ENCODE measurements at places on chromosomes 6 and 20.

DNA sequence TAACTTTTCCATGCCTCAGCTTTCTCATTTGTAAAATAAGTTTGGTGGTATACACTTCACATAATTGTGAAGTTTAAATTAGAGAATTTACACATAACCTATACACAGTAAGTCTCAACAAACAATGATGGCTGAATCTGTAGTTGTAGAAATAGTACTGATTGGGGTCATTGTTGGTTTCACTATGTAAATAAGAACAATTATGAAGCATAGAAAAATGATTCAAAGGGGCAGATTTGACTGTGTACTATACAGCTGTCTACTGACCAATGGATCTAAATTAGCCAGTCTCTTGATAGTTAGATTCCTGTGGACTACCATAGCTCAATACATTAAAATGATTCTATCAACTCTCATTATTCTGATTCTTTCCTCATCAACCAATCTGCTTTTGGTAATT is 181.1 kb upstream of the STXBP5 start:
- no peak for DNase-seq

DNA sequence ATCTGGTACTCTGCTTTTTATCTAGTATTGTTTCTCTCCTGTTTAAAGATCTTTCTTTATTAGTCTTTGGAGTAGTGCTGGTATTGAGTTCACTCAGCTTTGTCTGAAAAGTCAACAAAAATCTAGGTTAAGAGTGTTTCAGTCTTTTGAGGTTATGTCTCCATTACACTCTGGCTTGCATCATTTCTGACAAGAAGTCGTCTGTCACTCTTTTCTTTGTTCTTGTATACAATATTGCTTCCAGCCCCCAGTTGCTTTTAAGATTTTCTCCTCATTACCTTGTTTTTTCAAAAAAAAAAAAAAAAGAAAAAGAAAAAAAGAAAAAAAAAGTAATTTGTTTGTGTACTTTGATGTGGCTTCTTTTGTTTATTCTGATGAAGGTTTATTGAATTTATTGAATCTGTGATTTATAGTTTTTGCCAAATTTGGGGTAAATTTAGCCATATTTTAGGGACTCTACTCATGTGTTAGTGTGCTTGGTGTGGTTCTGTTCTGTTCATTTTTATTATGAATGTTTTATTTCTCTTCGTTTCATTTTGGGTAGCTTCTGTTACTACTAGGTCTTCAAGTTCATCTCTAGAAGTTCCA is 408.9 kb downstream of the CDKAL1 start:
- no peak for DNase-seq

DNA sequence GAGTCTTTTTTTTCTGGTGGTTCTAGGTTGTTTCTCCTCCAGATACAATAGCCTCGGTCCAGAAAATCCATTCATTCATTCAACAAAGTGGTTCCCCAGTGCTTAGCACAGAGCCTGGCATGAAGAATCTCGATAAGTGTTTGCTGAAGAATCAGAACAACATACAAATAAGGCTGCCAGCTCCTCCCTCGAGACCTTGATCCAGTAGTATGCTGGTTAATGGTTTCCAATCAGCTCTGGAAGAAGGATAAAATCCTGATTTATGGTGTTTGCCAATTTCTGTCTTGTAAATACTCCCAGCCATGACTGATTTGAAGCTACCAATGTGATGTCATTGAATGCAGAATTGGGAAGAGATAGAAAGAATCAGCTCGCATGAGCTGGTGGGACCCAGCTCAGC is 3.3 kb downstream of the HSPA12B start:
- DNase-seq, result no peak

DNA sequence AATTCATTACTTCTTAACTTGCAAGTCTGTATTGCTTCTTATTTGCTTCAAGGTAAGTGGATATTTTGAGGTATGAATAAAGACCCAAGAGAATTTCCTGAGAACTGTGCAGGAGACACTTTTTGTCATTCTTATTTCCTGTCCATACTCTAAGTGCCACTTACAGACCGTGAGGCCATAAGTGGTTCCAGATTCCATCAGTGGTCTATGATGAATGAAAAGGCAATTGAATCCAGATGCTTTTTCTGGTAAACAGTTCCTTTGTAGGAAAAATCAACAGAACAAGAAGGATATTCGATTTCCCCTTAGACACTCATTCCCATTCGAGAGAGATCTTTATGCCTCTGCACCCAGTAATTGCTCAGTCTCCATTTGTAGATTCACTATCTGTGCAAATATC is 58.3 kb upstream of the PDE10A start:
- no peak for DNase-seq

GRCh38 chr6:140252099-140252498 is 877.7 kb upstream of the CITED2 start:
- no peak for DNase-seq

GRCh38 chr6:152423216-152424103 is 213.7 kb downstream of the SYNE1 start:
- no peak for DNase-seq

DNA sequence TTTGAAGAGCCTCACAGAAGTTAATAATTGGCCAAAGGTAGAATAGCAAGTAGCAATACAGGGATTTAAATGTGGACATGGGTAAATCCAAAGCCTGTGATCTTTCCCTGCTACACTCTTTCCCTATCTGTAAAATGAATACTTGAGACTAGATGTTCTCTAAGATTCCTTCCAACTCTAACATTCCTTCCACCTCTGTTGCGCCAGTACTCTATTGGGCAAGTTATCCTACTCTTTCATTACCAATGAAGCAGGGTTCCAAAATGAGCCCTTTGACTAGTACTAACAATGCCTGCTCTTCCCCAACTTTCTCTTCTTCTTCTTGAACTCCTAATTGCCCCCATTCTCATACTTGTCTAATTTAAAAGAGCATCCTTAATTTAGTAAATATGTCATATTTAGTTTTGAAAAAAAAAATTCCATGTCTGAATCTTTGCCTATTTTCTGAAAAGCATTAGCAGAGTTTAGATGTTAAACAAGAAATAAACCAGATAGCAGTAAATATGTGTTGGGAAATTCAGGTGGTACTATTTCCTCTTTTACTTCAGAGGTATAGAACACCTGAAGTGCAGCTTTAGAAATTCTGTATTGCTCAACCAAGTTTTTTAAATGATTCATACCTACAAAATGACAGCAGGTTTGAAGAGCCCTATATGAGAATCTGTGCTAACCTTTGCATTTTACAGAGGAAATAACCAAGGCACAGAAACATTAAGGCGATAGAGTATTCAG is 35.1 kb upstream of the RSPO3 start:
- no peak for DNase-seq

DNA sequence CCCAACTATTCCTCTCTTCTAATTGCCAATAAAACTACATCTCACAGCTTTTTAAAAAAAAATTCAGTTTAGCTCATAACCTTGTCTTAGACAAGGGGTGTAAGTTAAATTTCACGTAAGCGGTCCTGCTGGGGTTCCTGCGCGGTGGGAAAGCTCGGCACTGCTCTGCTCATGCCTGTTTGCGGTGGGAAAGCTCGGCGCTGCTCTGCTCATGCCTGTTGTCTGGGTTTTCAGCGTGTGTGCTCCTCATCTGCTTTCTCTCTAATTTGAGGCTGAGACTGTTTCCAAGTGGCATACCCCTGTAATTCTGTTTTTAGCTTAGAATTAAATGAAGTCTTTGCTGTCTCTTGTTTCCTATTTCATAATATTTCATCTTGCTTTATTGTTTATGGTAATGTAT is 18.6 kb downstream of the ARID1B start:
- DNase-seq, result no peak

GRCh38 chr6:6842291-6842690 is 253.8 kb downstream of the LY86 start:
- DNase-seq, result no peak

- no peak for DNase-seq
Observed at GRCh38 chr20:4601630-4602296, 119.9 kb upstream of the PRND start.

- DNase-seq, result no peak
Observed at GRCh38 chr6:145705561-145705960, 29.8 kb downstream of the EPM2A start.

DNA sequence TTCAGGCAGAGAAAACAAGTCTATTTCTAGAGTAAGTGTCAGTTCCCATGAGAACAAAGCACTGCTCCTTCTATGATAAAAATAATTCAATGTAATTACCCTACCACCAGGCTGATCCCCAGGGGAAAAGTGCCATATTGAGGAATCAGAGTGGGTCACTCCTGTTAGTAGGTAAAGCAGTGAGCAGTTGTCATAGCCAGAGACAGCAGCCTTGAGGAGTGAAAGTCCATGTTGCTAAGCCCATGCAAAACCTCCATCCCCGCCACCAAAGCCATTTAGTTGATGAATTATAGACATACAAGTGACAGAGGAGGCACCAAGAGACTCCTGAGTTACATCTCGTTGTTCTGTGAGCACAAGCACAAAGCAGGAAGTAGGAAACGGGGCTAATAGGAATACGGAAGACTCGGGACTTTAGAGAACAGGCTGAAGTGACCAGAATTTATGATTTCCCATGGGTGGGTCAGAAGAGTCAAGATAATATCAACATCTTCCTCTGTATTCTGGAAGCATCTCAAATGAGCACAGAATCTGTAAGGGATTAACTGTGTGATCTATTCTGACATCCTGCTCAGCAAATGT is 197.9 kb downstream of the MAFB start:
- DNase-seq, result no peak

DNA sequence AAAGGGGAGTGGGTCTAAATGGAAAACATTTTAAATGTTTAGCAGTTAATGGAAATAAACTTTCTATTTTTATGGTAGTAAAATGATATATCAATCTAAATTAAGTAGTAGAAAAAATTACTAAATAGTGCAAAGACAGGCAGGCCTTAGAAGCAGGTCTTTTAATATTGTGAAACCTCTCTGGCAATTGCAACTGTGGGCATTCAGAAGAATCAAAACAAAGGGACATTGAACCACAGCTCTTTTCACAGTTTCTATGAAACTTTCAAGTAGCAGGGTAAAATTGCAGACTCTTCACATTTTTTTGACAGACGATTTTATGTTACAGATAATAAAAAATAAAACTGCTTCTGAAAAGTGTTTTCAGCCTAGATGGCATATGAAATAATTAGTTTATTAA is 533.7 kb downstream of the BCKDHB start:
- DNase-seq, result no peak

GRCh38 chr20:41649489-41649888 is 31.3 kb upstream of the CHD6 start:
- DNase-seq, result no peak

DNA sequence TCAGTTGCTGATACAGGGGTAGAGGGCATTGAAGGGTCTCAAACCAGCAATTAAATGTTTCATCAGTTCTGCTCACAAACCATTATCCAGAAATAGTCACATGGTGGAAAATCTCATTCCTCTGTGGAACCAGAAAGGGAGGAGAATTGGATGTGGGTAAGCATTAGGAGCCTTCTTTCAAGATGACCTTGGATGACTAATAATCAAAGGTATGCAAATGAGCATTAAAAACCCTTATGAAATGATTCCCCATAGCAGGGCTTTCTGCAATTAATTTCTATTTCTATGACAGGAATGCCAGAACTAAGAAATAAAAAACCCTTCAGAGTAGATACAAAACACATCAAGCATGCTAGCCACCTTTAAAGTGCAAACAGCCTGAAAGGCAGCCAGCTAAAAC is 37.4 kb upstream of the HCRTR2 start:
- DNase-seq, result no peak

DNA sequence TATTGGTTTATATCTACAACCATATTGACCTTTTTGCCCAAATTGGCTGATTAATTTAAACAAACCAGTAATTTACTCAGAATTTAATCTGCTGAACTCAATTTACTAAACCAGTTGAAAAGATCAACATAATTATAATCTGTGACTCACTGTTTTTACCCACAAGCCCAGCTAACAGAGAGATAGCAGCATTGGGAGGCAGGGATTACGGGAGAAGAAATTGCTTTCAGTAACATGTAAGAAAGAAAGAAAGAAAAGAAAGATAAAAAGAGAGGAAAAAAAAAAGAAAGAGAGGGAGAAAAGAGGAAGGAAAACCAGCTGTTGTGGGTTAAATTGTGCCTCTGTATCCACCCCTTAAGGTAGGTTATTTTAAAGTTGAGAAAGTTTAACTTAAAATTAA is 13.3 kb upstream of the RHAG start:
- no peak for DNase-seq

GRCh38 chr6:35086282-35086632 is 54.9 kb downstream of the TCP11 start:
- DNase-seq, result no peak

DNA sequence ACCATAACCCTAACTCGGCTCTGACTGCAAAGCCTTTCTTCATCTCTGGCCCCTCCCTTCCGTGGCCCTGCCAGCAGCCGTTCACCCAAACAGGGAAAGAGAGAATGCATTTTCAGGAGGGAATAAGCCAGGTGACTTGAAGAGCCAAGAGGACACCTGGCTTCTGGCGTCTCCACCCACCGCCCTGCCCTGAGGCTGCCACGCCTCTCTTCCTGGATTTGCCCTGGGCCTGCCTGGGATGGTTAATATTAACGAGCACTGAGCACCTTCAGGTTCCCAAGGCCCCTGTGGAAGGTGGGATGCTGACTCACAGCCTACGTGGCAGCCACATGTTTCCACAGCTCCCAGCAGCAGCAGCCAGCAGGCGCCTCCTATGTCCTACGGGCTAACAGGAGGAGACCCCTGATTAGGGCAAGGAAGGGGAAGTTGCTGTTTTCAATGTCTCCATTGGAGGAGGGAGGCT is 138.0 kb upstream of the RREB1 start:
- DNase-seq, result no peak

DNA sequence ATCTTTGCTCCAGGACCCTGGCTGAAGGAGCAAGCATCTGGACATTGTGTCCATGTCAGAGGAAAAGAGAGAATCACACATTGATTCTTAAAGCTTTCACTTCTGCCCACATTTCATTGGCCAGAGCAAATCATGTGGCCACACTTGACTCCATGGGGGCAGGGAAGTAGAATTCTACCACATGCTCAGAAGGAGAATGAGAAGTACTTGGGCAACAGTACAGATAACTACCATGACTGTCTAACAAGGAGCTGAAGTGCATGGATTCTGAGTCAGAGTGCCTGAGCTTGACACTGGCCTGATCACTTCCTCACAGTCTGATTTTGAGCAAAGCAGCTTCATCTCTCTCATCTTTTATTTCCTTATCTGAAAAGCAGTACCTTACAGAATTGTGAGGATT is 38.6 kb downstream of the GHRH start:
- no peak for DNase-seq

DNA sequence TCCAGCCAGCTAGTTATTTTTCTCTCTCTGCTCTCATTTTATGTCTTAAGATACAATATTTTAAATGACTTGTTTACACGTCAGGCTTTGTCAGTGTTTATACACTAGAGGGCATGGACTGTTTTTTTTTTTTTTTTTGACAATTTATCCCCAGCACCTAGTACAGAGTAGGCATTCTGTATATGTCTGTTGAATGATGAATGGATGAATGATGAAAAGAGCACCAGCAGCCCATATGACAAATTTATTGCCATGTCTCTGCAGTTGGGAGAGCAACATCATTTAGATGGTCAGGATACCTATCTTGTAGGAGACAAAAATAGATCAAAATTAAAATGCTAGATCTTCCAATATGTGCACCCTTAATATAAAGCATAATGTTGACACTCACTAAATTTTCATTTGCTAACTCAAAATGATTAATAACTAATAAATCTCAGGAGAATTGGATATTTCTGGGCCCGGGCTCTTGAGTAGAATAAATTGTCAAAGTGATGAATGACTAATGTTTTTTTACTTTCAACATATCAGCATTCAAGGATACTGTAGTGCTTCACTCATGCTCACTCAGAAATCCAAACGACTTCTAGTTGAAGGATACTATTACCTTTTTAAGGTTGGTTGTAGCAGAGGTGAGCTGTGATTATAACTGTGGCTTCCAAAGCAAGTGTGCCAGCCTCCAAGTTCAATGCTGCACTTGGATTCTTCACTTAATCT is 200.0 kb downstream of the PHACTR1 start:
- DNase-seq, result no peak

- no peak for DNase-seq
Observed at GRCh38 chr6:11139051-11139960, 27.8 kb upstream of the ERVFRD-1 start.
